ENCODE measurements at places on chromosomes 4 and X. TPM values are rescaled to one million over a fixed set of nuclear protein-coding genes. Genes with fewer than 3 reads are reported as not detected.

Gene TBC1D1
- 71.1 TPM for total RNA-seq

Gene SYAP1
- total RNA-seq = 31.1 TPM

Gene DTHD1
- total RNA-seq = 15.5 TPM

Gene KCNE5
- 0.58 TPM for total RNA-seq

Gene TKTL2
- not detected for total RNA-seq

Gene TMPRSS11B
- total RNA-seq = 0.20 TPM

Gene LDB2
- total RNA-seq = 58.1 TPM

Gene ZNF280C
- 7.3 TPM for total RNA-seq

Gene H2BW2
- total RNA-seq = not detected

Gene H2AZ1
- total RNA-seq = 110 TPM

Gene IL1RAPL2
- not detected for total RNA-seq

Gene MED14
- 41.1 TPM for total RNA-seq

Gene ARX
- not detected for total RNA-seq

Gene FHIP1A
- total RNA-seq = 27.1 TPM

Gene OTOP1
- total RNA-seq = not detected

Gene SLC4A4
- total RNA-seq = 78.6 TPM

Gene IQCM
- total RNA-seq = not detected

Gene CHRDL1
- total RNA-seq = 9.6 TPM

Gene NAP1L3
- total RNA-seq = 1.8 TPM

Gene CFP
- total RNA-seq = 11.3 TPM

Gene NAP1L5
- total RNA-seq = 2.6 TPM

Gene GCNA
- total RNA-seq = 3.7 TPM

Gene SH2D1A
- total RNA-seq = 0.46 TPM

Gene ADGRG4
- total RNA-seq = 0.06 TPM

Gene TSPAN7
- total RNA-seq = 40.7 TPM

Gene SPANXD
- not detected for total RNA-seq

Gene TLR8
- 6.6 TPM for total RNA-seq

Gene FAM47A
- not detected for total RNA-seq
